ENCODE measurements at places on chromosomes 4 and X.

DNA sequence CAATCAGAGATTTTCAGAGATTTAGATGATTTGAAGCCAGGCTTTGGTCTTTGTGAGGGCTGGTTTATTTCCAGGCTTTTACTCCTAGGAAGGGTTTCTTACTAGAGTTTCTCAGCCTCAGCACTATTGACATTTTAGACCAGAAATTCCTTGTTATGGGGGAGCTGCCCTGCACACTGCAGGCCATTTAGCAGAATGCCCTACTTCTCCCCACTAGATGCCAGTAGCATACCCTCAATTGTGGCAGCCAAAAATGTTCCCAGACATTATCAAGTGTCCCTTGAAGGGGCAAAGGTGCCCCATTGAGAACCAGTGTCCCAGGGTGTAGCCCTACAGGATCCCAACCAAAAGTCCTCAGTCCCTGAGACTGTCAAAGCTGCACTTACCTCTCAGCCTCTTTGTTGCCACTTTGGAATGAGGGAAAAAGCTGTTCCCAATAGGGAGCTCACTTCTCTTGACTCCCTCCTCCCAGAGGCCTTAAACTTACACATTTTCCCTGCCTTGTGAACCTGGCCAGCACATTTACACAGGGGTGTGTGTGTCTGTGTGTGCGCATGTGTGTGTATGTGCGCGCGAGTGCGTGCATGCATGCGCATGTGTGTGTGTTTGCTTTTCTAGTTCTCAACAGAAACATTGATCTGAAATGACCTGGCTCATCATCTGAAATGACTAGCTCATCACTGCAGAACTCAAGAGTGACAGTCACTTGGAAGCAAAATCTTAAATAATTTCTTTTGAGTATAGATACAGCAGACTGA lies 231.4 kb downstream of the QDPR start:
- no peak for DNase-seq

DNA sequence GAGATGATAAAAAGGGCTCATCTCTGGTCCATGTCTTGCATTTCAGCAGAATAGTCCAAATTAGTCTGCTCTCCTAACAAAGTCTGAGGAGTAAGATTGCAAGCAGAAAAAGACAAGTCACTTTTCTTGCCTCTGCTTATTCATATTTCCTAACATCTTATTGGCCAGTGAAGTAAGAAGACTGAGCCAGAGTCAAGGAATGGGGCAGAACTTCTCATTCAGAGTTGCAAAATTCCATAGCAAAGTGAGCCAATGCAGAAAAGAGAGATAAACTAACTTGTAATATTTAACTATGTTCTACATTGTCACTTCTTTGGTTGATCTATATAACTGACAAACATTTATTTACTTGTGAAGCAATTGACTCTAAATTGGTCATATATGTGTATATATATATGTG lies 2304.0 kb downstream of the ARAP2 start:
- DNase-seq, result no peak

DNA sequence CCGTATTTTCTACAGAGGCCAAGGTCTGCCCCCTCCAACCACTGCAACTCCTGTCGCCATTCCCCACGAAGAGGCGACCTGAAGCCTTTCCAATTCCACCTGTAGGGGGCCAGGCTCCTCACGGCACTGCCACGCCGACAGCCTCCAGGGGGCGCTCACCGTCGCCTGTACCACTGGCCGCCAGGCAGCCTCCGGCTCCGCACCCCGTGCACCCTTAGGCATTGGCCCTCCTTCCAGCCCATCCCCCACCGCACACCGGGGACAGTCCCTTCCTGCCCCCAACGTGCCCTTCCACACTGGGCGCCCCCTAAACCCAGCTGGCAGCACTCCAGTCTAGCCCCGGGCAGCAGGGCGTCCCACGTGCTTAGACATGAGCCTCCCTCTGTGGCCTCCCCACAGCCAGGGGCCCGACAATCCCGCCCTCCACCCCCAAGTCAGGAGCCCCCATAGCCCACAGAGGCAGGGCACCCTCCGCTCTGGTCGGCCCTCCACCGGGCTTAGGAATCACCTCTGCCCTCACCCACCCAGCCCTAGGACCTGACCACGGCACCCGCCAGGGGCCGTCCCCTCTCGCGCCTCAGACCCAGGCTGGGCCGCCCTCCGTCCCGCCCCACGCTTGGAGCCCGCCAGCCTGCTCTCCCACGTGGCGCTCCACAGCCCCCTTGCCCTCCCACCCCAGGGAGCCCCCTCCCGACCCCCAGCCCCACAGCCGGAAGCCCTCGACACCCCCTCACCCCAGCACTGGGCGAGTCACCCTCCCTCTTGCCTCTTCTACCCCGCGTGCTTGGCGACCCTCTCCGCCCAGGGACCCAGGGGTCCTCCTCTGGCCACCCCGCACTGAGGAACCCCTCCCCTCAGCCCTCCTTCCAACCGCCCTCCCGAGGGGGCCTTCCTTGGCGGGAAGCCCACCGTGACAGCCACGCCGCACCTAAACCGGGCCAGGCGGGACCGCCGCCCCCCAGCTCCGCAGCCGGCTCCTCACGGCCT lies 711 bp downstream of the PNMA6E start:
- peak; percentile 41 for DNase-seq

GRCh38 chr4:3225071-3225850 lies 23.7 kb upstream of the MSANTD1 start:
- no peak for DNase-seq

GRCh38 chr4:67685532-67685859 lies 15.5 kb downstream of the UBA6 start:
- no peak for DNase-seq

GRCh38 chr4:11471618-11472017 lies 42.9 kb upstream of the HS3ST1 start:
- DNase-seq, result no peak

GRCh38 chr4:97984545-97985131 lies 158.6 kb downstream of the STPG2 start:
- DNase-seq, result no peak

- no peak for DNase-seq
These were observed 33.7 kb downstream of the ARHGAP24 start for GRCh38 chr4:85508654-85509053.

- DNase-seq, result no peak
These were observed 100.8 kb downstream of the REPS2 start for GRCh38 chrX:17047224-17047623.

GRCh38 chr4:128560754-128561495 lies 248.6 kb upstream of the JADE1 start:
- no peak for DNase-seq

GRCh38 chr4:41548305-41548880 lies 10.4 kb downstream of the LIMCH1 start:
- DNase-seq, result no peak

- no peak for DNase-seq
These were observed 160.1 kb upstream of the GYPA start for GRCh38 chr4:144300616-144301015.

- no peak for DNase-seq
These were observed 9.5 kb upstream of the ANKRD50 start for GRCh38 chr4:124722071-124722470.

GRCh38 chr4:35934320-35934981 lies 309.9 kb downstream of the ARAP2 start:
- DNase-seq, result no peak

DNA sequence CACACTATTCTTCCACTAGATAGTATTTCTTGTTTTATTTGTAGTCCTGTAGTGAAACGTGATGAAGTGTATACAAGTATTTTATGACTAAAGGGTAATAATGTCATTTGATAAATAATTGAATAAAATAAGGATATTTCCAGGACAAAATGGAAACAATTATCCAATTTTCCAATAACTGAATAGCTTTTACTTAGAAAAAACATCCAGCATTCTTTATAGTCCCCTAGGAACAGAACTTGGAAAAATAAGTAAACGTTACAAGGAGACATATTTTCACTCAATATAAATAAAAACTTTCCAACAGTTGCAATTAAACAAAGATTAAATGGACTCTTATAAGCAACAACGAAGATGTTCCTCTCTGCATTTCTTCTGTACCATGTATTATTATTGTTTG lies 566.0 kb downstream of the TMA16 start:
- no peak for DNase-seq

GRCh38 chr4:83012200-83012686 lies 1.6 kb upstream of the LIN54 start:
- no peak for DNase-seq

- no peak for DNase-seq
These were observed 41.7 kb downstream of the KDM6A start for GRCh38 chrX:44914532-44915198.

GRCh38 chrX:12378706-12379105 lies 240.4 kb downstream of the FRMPD4 start:
- no peak for DNase-seq

DNA sequence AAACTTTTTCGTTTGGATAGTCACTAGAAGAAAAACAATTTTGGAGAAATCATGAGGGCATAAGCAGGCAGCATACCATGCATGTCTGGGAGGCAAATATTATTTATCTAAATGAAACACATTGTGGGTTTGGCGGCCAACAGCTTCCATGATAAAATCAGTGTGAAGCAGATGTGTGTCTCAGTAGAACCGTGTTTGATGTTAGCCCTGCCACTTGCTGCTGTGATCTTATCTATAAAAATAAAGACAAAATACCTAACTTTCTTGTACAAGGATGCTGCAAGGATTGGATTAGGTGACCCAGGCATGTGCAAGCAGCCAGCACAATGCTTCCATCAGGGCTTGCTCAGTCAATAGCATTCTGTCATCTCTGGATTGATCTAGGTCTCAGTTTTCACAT lies 341.4 kb downstream of the PACRGL start:
- DNase-seq, result no peak

- DNase-seq, result no peak
These were observed 18.5 kb downstream of the TMEM164 start for GRCh38 chrX:110021258-110022022.

- no peak for DNase-seq
These were observed 45.5 kb upstream of the RBM47 start for GRCh38 chr4:40675166-40675565.

DNA sequence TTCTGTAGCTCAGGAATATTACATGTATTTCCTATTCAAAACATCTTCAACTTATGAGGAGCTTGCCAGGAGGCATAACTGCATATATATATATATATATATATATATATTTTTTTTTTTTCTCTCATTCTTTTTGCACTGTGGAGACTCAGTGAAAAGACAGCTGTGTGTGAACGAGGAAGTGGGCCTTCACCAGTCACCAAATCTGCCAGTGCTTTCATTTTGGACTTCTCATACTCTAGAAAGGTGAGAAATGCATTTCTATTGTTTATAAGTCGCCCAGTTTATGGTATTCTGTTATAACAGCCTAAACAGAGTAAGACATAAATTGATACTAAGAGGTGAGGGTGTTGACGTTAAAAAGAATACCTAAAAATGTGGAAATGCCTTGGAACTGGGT lies 710.6 kb downstream of the TRAM1L1 start:
- DNase-seq, result no peak

- DNase-seq, result no peak
These were observed 1668.1 kb upstream of the AGA start for GRCh38 chr4:179110356-179110755.

- no peak for DNase-seq
These were observed 166.4 kb downstream of the TRIML1 start for GRCh38 chr4:188305690-188306089.

GRCh38 chr4:135838889-135839288 lies 1637.3 kb upstream of the PABPC4L start:
- no peak for DNase-seq

DNA sequence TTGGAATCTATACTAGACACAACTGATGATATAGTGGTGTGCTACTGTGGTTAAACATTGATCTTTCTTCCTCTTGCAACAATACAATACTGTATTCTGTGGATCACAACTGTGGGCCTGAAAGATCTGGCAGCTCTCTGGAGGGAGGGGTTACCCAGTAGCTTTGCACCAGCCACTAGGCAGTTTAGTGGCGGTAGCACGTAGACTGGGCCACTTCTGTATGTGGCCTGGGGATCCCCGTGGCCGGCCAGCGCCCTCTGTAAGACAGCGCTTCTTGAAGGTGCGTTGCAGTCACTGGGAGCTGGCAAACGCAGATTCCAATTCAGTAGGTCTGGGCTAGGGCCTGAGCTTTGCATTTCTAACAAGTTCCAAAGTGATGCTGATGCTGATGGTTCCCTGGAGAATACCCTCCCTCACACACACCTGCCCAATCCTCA lies 168.6 kb downstream of the MGST2 start:
- no peak for DNase-seq

GRCh38 chr4:175882891-175883290 lies 70.8 kb upstream of the GPM6A start:
- DNase-seq, result no peak

- DNase-seq, result no peak
These were observed 15.5 kb upstream of the ATOH1 start for GRCh38 chr4:93813092-93813491.

DNA sequence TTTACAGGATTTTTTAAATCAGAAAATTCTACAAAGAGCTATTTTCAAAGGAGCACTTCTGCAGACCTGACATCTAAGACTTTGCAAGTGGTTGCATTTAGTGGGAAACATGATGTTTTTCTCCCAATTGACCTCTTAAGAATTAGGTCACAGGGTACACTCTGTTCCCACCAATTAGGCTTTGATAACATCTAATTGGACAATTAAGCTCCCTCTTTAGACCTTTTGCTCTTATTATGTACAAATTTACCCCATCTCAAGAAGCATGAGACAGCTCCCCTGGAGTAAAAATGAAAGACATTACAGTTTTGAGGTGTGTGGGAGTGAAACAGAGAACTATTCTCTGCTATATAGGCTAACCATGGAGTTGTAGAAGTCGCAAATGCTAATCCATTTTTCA lies 31.8 kb upstream of the AGA start:
- no peak for DNase-seq

DNA sequence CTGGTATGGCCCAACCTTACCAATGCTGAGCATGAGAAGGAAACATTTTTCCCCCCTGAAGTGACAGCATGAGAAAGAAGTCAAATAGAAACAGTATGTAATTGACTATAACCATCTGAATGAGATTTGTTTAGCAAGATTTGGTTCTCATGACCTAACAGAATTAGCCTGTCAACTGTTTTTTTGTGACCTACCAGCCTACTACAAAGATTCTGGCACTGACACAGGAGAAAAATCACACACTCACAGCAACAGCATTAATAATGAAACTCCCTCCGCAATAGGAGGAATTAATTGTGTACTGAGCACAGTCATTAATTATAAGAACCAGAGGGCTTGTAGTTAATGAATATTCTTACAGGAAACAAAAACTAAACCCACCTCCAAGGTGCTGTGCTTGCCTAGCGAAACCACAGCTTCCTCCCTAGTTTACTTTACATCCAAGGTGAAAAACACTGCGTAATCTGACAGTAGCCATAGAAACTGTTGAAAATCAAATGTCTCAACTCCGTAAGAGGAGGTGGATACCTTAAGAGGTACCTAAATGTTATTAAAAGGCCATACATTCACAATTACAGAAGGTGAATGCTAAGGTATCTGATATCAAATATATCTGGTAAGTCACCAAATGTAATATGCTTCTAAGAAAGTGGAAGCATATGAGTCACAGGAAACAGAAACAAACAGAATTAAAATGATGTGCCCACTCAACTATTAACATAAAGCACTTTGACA lies 34.9 kb downstream of the MMRN1 start:
- DNase-seq, result no peak

DNA sequence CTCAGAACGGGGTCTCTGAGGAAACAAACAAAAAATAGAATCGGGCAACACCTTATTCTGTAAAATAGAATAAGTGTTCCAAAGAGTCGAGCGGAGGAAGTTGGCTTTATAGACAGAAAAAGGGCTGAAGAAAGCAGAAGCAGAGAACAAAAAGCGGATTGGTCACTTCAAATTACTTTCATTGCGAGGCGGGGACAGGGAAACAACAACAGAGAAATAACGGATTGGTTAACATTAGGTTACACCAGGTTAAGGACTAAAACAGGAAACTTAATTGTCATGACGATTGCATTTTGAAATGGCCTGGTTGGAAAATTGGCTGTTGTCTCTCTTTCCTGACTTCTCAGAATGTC lies 433 bp upstream of the COQ2 start:
- no peak for DNase-seq

Data from stimulated activated CD8-positive, alpha-beta memory T cell treated with anti-CD3 and anti-CD28 coated beads, Interleukin-4, amount 100 ng/mL, for 24 hours (primary cell).